ENCODE measurements at places on chromosomes 3 and 15.

- H3K27ac ChIP-seq: no peak overlapping the region
- H3K4me1 ChIP-seq: no peaks in the 10 kb centered on the region
- no peaks in the 10 kb centered on the region for H3K27me3 ChIP-seq
- no peak overlapping the region for H3K4me3 ChIP-seq
- no peak for DNase-seq
- no peaks in the 10 kb centered on the region for H3K36me3 ChIP-seq
Measured at GRCh38 chr3:53113293-53114010, 16.8 kb downstream of the RFT1 start.

DNA sequence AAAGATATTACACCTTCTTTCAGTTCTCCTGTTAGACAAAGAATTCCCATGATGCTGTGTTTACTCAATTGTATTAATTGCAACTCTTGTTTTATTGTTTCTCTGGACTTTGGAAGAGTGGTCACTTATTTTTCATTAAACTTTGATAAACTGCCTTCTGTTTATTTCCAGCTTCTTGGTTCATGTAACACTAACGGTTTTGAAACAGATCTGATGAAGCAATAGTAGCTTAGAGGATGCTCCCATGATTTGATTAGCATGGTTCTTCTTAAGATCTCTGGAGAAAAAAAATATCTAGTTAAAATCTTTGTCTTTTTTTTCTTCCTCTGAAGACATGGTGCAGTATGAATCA lies 90.1 kb downstream of the FNDC3B start:
- no peaks in the 10 kb centered on the region for H3K36me3 ChIP-seq
- H3K27me3 ChIP-seq: no peaks in the 10 kb centered on the region
- no peak overlapping the region for H3K4me3 ChIP-seq
- DNase-seq: no peak
- peak overlapping the region; percentile 12 for H3K27ac ChIP-seq

DNA sequence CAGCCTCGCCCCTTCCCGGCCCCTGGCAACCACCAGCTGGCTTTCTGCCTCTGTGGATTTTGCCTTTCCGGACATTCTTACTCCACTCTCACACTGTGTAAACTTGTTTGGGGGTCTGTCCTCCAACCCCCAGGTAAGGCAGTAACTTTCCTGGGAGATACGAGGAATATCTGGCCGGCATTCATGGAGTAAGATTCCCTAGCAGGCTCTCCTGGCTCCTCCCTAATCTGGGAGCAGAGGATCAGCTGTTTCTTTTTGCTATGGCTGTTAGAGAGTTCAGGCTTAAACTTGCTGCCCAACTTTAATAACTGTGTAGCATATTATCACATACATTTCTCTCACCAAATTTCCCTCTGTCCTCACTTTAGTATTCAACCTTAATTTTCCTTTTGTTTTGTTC lies 64.3 kb downstream of the IGF2BP2 start:
- H3K36me3 ChIP-seq: no peaks in the 10 kb centered on the region
- H3K4me1 ChIP-seq: no peaks in the 10 kb centered on the region
- no peak overlapping the region for H3K27ac ChIP-seq
- H3K27me3 ChIP-seq: no peaks in the 10 kb centered on the region
- no peak overlapping the region for H3K4me3 ChIP-seq
- no peak for DNase-seq

GRCh38 chr3:54653456-54654195 lies 274.2 kb downstream of the LRTM1 start:
- H3K4me3 ChIP-seq: no peak overlapping the region
- no peaks in the 10 kb centered on the region for H3K4me1 ChIP-seq
- H3K36me3 ChIP-seq: no peaks in the 10 kb centered on the region
- no peak overlapping the region for H3K27ac ChIP-seq

DNA sequence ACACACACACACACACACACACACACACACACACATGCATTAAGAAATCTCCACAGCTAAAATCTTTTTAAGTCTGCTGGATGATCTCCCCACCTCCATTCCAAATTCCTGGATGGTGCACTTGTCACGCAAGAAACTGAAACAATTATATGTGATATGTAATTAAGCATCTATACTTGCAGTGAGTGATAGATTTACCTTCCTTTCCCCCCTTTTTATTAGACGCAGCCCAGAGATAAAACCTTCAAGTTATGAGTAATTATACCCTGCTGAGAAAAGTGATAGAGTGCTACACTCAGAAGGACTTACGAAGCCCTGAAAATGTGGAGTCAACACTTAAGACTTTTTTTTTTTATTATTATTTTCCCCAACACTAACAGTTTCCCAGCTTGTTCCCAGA lies 255.2 kb downstream of the LSAMP start:
- H3K27ac ChIP-seq: no peak overlapping the region
- H3K4me3 ChIP-seq: no peak overlapping the region
- H3K27me3 ChIP-seq: no peaks in the 10 kb centered on the region
- no peaks in the 10 kb centered on the region for H3K4me1 ChIP-seq

- no peaks in the 10 kb centered on the region for H3K36me3 ChIP-seq
- H3K27me3 ChIP-seq: no peaks in the 10 kb centered on the region
- DNase-seq: no peak
- H3K27ac ChIP-seq: no peak overlapping the region
Measured at GRCh38 chr3:155372281-155372680, 78.8 kb upstream of the STRIT1 start.

DNA sequence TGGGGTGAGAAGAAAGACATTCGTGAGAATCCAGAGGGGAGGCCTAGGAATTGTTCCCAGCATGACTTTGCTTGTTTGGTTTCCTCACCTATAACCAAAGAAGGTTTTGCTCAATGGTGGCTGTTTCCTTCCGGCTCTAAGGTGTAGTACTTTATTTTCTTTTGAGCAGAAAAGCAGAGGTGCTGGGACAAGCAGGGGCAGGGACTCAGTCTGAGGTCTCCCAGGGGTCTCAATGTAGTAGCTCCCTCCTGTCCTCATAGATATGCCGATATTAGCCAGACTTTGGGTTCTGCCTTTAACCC lies 41.6 kb downstream of the ZBTB38 start:
- H3K4me1 ChIP-seq: peaks cover 45% of the 10 kb centered on the region
- no peak overlapping the region for H3K4me3 ChIP-seq
- H3K27me3 ChIP-seq: no peaks in the 10 kb centered on the region
- peaks cover 1% of the 10 kb centered on the region for H3K36me3 ChIP-seq
- H3K27ac ChIP-seq: peak overlapping the region; percentile 83
- DNase-seq: no peak

- H3K4me3 ChIP-seq: no peak overlapping the region
- no peak overlapping the region for H3K27ac ChIP-seq
- H3K27me3 ChIP-seq: no peaks in the 10 kb centered on the region
- H3K36me3 ChIP-seq: no peaks in the 10 kb centered on the region
- peaks cover 6% of the 10 kb centered on the region for H3K4me1 ChIP-seq
Measured at GRCh38 chr15:69417581-69417980, 3.4 kb downstream of the KIF23 start.

GRCh38 chr3:171416061-171416460 lies 44.1 kb downstream of the TNIK start:
- no peak overlapping the region for H3K27ac ChIP-seq
- no peaks in the 10 kb centered on the region for H3K27me3 ChIP-seq
- H3K4me3 ChIP-seq: no peak overlapping the region
- H3K36me3 ChIP-seq: no peaks in the 10 kb centered on the region
- H3K4me1 ChIP-seq: peaks cover 3% of the 10 kb centered on the region

DNA sequence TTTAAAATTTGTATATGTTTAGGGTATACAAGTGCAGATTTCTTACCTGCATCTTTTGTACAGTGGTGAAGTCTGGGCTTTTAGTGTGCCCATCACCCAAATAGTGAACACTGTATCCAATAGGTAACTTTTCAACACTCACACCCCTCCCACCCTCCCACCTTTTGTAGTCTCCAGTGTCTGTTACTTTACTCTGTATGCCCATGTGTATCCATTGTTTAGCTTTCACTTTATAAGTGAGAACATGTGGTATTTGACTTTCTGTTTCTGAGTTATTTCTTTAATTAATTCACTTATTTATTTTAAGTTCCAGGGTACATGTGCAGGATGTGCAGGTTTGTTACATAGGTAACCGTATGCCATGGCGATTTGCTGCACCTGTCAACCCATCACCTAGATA lies 124.8 kb upstream of the NEO1 start:
- H3K27me3 ChIP-seq: no peaks in the 10 kb centered on the region
- no peak for DNase-seq
- no peak overlapping the region for H3K4me3 ChIP-seq
- H3K27ac ChIP-seq: no peak overlapping the region
- no peaks in the 10 kb centered on the region for H3K4me1 ChIP-seq

DNA sequence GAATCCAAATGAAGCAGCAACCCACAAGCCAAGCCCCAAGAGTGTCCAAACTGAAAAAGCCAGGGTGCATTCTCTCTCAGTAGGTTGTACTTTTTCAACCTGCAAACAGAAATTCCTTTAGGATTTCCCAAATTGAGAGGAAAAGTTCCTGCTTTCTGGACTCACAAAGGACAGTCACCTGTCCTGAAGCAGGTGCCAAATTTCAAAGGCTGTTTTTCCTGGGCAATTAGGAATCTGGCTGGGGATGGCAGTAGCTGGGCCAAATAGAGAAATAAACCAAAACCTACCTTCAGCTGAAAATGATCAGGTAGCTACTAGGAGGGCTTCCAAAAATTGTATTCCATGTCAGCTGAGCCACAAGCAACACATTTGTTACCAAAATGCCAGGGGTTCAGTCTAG lies 83.1 kb upstream of the TP63 start:
- H3K36me3 ChIP-seq: no peaks in the 10 kb centered on the region
- no peak overlapping the region for H3K27ac ChIP-seq
- no peak for DNase-seq
- no peaks in the 10 kb centered on the region for H3K4me1 ChIP-seq
- H3K4me3 ChIP-seq: no peak overlapping the region

- no peaks in the 10 kb centered on the region for H3K36me3 ChIP-seq
- no peak overlapping the region for H3K27ac ChIP-seq
- DNase-seq: no peak
- no peaks in the 10 kb centered on the region for H3K4me1 ChIP-seq
Measured at GRCh38 chr15:57789225-57789624, 82.7 kb downstream of the POLR2M start.

DNA sequence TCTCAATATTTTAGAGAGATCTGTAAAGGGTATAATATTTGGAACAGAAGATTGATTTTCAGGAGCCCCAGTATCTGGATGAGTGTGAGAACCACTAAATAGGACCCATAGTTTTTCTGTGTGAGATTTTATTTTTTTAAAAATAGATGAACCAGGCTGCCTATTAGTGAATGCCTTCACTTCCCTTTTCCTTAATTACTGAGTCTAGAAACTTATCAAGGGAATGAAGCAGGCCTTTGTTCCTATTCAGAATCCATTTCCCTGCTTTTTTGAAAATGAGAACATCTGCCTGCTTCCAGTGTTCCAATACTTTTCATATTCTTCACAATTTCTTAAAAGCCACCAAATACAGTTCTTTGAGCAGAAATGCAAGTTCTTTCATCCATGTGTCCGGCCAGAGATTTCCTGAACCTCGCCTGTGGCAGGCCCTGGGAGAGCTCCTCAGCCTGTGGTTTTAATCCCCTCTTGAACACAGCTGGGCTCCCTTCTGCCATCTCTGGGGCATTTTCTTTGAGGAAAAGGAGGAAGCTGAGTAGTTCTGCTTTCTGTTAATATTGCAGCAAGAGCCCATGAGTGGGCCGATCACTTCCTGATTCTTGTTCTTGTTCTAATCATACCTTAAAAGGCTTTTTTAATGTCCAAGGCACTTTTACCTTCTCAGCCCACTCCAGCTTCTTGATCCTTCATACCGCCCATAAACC lies 4.7 kb downstream of the EHD4 start:
- peaks cover 6% of the 10 kb centered on the region for H3K4me1 ChIP-seq
- no peaks in the 10 kb centered on the region for H3K27me3 ChIP-seq
- H3K36me3 ChIP-seq: no peaks in the 10 kb centered on the region
- DNase-seq: peak; percentile 65

DNA sequence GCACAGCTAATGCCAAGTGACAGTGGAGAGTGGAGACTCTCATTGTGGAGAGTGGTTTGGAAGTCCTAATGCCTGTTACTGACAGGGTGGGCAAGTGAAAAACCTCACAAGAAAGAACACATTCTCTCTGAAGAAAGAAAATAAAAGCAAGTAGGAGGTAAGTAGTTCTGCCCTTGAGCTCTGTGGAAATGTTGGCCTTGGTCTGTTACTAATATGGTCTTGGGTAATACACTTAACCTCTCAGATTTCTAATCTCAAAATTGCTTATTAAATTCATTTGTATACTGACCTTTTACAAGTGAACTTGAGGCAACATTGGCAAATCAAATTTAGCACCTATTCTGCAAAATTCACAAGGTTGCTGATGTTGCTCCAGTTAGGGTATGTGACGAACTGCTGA lies 291.6 kb upstream of the CBLB start:
- H3K27ac ChIP-seq: no peak overlapping the region
- H3K36me3 ChIP-seq: no peaks in the 10 kb centered on the region
- no peaks in the 10 kb centered on the region for H3K27me3 ChIP-seq
- H3K4me3 ChIP-seq: no peak overlapping the region

- peak; percentile 88 for DNase-seq
- no peaks in the 10 kb centered on the region for H3K36me3 ChIP-seq
- no peaks in the 10 kb centered on the region for H3K4me1 ChIP-seq
- H3K27me3 ChIP-seq: no peaks in the 10 kb centered on the region
Measured at GRCh38 chr3:14508966-14509795, 31.0 kb downstream of the GRIP2 start.

GRCh38 chr3:70245746-70246525 lies 66.5 kb downstream of the MDFIC2 start:
- H3K36me3 ChIP-seq: no peaks in the 10 kb centered on the region
- no peaks in the 10 kb centered on the region for H3K27me3 ChIP-seq
- no peak overlapping the region for H3K27ac ChIP-seq
- H3K4me3 ChIP-seq: no peak overlapping the region

GRCh38 chr15:80418892-80419537 lies 14.8 kb downstream of the ARNT2 start:
- H3K36me3 ChIP-seq: no peaks in the 10 kb centered on the region
- peak; percentile 57 for DNase-seq
- H3K27me3 ChIP-seq: no peaks in the 10 kb centered on the region
- no peak overlapping the region for H3K4me3 ChIP-seq
- H3K27ac ChIP-seq: no peak overlapping the region

DNA sequence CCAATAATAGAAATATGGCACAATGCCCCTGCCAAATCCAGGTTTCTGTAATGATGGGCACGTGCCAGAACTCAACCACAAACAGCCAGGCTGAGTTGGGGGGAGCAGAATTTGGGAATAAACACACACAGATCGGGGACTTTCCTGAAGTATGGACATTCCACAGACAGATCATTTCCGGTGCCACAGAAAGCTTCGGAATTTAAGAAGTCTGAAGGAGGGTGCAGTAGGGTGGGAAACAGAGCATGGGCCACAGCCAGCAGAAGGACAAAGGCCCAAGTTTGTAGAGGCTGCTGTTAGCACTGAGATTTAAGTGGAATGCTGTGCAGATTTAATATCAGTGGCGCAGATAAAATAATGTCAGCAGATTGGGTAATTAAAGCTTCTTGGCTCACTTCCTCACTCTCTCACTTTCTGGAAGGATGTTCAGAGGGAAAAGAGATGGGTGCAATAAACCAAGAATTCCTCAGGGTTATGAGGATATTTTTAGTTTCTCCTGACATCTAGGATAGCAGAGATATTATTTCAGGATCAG lies 67.4 kb downstream of the MYLK start:
- DNase-seq: no peak
- no peak overlapping the region for H3K4me3 ChIP-seq
- no peaks in the 10 kb centered on the region for H3K36me3 ChIP-seq
- peak overlapping the region; percentile 12 for H3K27ac ChIP-seq
